ENCODE measurements at places on chromosomes 11 and 22.

- no peak for DNase-seq
Measured at GRCh38 chr11:73287400-73288101, 15.4 kb downstream of the P2RY6 start.

GRCh38 chr22:48663297-48663696 lies 1164.4 kb downstream of the BRD1 start:
- DNase-seq, result no peak

DNA sequence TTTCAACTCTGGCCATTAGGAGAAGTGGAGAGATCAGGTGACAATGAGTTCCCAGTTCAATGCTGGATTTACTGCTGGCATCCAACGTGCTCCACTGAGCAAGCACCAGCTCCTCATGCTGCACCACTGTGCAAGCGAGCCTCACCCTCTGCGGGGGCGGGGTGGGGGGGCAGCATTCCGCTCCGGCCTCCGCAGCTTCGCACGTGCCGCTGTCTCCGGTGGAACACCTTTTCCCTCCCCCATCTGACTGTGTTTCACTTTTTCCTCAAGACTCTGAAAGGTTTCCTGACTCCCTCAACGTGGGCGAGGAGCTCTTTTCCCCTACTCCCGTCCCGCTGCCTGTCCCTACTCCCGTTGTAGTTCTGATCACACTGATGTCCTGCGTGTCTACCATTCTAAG lies 835 bp upstream of the RHOD start:
- no peak for DNase-seq

DNA sequence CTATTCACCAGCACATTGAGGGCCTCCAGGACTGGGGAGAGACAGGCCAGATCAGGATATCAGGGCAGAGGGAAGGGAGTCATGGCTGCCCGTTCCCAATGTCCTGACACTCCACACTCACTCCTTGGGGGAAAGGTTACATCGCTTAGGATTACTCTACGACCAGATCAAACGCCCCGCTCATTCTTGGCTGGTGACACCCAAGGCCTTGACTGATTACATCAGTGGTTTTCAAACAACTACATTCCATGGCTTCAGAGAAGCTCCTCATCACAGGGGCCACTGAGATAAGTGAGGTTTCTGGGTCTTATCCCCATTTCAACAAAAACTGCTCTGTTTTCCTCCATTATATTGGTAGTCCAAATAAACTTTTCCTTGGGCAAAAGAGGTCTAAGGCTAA lies 15.0 kb downstream of the UBE2L6 start:
- no peak for DNase-seq

- DNase-seq, result no peak
Measured at GRCh38 chr11:73968356-73968966, 14.2 kb downstream of the UCP2 start.

DNA sequence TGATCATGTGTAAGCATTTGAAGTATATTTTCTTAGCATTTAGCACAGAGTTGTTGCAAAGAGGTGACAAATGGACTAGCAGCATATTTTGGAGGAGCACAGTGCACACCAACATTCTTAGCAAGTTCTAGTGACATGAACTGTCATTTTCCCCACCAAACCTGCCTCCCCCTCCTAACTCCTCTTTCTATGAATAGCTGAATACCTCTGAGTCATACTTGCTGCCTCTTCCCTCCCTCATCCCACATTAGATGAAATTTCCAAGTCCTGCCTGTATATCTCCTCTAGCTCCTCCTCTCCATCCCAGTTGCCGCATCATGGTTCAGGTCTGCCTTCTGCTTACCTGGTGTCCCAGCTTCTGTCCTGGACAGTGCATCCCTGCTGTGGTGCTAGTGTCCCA lies 7.2 kb downstream of the OSBP2 start:
- DNase-seq, result no peak

- DNase-seq, result no peak
Measured at GRCh38 chr11:65209711-65210360, 28.1 kb downstream of the CAPN1 start.

GRCh38 chr11:126346586-126346940 lies 8.9 kb upstream of the ST3GAL4 start:
- DNase-seq, result no peak
